Vein endothelial cell (primary cell): ENCODE measurements at places on chromosomes 6 and 20. TPM values are rescaled to one million over a fixed set of nuclear protein-coding genes. Genes with fewer than 3 reads are reported as not detected.

SPATA25 gene
- 0.57 and 1.3 TPM in 2 replicates for total RNA-seq

GPRC6A gene
- not detected in 2 replicates for total RNA-seq

TINAG gene
- total RNA-seq, result not detected in 2 replicates

SNAP25 gene
- not detected in 2 replicates for total RNA-seq

SLC44A4 gene
- under 0.01 and 0.29 TPM in 2 replicates for total RNA-seq

BPIFB2 gene
- not detected in 2 replicates for total RNA-seq

LRRC73 gene
- total RNA-seq, result 0.19 and 0.65 TPM in 2 replicates

TNF gene
- not detected in 2 replicates for total RNA-seq

ILRUN gene
- total RNA-seq, result 32.7 and 38.8 TPM in 2 replicates

PEX7 gene
- total RNA-seq, result 3.8 and 4.2 TPM in 2 replicates

SNX21 gene
- total RNA-seq, result 23.7 and 33.0 TPM in 2 replicates

SLC4A11 gene
- total RNA-seq, result 4.9 TPM in 2 replicates

NOTCH4 gene
- 53.6 and 68.6 TPM in 2 replicates for total RNA-seq

RUNX2 gene
- total RNA-seq, result under 0.01 and 0.33 TPM in 2 replicates

GSTA3 gene
- not detected in 2 replicates for total RNA-seq

BTN1A1 gene
- total RNA-seq, result not detected in 2 replicates

MYLK2 gene
- total RNA-seq, result 2.9 and 8.5 TPM in 2 replicates

RAB44 gene
- total RNA-seq, result under 0.01 TPM in 1 of 2 replicates, not detected in the other

TBX18 gene
- 1.6 and 7.5 TPM in 2 replicates for total RNA-seq

ADGRF1 gene
- 0.10 TPM in 1 of 2 replicates, not detected in the other for total RNA-seq

FOXP4 gene
- total RNA-seq, result 6.0 and 7.8 TPM in 2 replicates
